ENCODE measurements at places on chromosomes 5 and 9. TPM values are rescaled to one million over a fixed set of nuclear protein-coding genes. Genes with fewer than 3 reads are reported as not detected.

Gene SPINK6
- not detected for total RNA-seq

Gene TPRN
- 6.9 TPM for total RNA-seq

Gene IFNA13
- not detected for total RNA-seq

Gene BOD1
- 55.8 TPM for total RNA-seq

Gene PAX5
- not detected for total RNA-seq

Gene TMEM252
- total RNA-seq = not detected

Gene WNT8A
- not detected for total RNA-seq

Gene SOHLH1
- total RNA-seq = not detected

Gene SGCD
- not detected for total RNA-seq

Gene IARS1
- total RNA-seq = 133 TPM

Gene SPACA9
- 1.4 TPM for total RNA-seq

Gene PCDH12
- 17.1 TPM for total RNA-seq

Gene HAVCR2
- not detected for total RNA-seq

Measured in mammary microvascular endothelial cell (primary cell).